WERI-Rb-1 (cell line): ENCODE measurements at places on chromosomes 1 and 21.

GRCh38 chr1:43853161-43853921, 80.3 kb upstream of the ARTN start:
- DNase-seq, result no peak

DNA sequence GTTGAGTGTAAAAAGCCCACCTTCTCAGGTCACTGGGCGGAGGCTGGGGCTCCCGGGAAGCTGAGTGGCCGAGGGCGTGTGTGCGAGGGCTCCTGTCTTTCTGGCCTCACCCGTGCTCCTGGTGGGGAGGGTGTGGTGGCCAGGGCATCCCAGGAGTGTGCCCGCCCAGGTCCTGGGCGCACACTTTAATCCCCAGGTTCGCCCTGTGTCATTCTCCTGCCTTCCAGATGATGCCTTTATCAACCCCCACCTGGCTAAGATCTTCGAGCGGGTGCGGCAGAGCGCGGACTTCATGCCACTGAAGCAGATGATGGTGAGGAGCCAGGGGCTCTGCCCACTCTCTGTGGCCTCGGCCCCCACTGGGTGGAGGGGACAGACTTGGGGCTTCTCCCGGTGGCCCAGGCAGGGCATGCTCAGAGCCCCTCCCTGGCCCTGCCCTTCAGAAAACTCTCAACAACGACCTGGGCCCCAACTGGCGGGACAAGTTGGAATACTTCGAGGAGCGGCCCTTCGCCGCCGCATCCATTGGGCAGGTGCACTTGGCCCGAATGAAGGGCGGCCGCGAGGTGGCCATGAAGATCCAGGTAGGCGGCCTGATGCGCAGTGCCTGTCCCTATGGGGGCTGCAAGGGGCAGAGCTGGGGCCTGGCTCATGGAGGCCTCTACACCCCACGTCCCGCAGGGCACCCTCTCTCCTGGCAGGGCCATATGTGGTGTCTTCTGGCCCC, 42.5 kb downstream of the COQ8A start:
- DNase-seq, result no peak

DNA sequence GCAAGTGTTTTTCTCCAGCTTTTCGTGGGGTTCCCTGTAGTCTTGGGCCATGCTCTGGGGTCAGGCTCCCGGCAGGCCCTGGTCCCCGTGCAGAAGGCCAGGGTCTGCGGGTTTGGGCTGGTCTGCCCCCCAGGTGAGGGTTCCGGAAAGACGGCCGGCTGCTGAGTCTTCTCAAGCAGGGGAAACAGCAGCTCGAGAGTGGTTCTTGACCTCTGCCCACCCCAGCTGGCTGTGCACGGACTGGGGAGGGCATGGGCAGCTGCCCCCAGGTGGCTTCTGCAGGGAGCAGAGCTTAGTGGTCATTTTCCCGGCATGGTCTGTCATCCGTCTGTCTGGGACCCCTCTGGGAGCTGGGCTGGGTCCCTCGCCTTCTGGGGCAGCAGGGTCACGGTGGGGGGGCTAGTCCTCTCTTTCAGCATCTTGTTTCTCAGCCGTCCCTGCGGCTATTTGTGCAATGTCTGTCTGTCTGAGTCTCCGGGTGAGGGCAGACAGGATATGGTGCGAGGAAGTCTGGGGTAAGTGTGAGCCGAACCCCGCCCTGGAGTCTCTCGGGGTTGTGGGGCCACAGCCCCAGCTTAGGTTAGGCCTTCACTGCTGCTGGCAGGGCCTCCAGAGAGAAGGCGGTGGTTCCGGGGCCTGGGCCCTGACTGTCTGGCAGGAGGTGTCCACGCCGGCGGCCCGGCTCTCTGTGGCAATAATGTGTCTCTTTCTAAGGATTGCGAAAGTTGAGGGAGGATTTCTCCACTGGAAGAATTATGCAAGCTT, 6.1 kb downstream of the SKI start:
- no peak for DNase-seq

- DNase-seq, result peak; percentile 62
Measured at GRCh38 chr21:36100971-36101641, 31.3 kb downstream of the CBR1 start.

GRCh38 chr1:53888681-53889080, 916 bp downstream of the YIPF1 start:
- no peak for DNase-seq

DNA sequence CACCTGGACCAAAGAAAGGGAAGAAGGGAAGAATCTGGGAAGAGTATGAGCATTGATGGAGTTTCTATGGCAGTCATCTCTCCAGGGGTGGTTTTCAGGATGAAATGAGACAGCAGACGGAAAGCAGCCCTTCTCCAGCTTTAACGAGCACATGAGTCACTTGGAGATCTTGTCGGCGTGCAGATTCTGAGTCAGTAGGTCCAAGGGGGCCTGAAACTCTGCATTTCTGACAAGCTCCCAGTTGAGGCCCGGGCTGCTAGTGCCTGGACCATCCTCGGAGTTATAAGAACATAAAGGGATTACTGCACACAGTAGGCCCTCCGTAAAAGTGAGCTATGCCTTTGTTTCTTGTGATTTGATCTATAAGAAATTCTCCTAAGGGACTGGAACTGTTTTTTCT, 17.6 kb downstream of the HSPG2 start:
- no peak for DNase-seq

GRCh38 chr1:16318555-16318954, 33.7 kb downstream of the FBXO42 start:
- no peak for DNase-seq

GRCh38 chr1:88228114-88228513, 456.0 kb upstream of the PKN2 start:
- DNase-seq, result peak; percentile 17

DNA sequence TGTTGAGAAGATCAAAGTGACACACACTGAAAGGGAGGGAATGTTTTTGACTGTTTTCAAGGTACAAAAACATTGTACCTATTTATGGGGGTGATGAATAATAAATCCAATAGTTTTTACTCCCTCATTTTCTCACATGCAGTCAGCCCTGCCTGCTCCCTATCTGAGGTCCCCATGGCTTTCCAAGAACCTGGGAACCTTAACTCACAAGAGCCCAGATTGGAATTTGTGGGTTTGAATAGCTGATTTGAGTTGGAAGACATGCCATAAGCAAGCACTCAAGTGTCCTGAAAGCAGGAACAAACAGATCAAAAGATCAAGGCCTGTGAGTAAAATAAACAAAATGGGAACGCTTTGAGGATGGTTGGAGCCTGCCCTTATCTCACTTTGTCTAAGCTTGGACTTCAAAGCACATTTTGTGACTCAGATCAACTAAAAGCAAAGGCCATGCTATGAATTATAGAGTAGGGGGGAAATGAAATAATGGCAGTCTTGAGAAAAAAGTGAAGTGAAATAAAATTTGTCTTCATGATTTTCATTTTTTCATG, 136.6 kb downstream of the LYPLAL1 start:
- no peak for DNase-seq

DNA sequence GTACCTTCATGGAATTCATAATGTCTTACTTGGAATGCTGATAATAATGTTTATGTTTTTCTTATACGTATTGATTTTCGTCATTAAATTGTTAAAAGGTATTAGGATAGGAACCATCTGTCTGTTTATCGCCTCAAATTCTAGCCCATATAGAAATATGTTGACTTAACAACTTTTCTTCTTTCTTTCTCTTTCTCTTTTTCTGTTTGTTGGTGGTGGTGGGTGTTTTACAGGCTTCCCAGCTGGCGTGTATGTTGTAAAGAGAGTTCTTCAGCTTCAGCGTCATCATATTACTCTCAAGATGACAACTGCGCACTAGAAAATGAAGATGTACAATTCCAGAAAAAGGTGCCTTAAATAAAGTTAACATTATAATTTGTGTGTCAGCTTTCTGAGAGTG, 18.3 kb downstream of the SUCO start:
- no peak for DNase-seq

DNA sequence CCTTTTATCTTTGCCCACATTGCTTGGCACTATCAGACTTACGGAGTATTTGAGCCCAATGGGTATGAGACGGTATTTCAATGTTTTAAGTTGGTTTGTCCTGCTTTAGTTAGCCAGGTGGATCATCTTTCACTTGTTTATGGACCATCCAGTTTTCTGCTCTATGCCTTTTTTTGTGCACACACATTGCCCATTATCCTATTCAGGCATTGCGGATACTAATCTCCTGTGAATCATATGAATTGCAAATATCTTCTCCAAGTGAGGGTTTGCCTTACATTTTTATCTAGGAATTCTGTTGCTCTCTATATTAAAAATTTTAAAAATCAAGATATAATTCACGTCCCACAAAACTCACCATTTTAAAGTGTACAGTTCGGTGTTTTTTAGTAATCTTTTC, 14.0 kb downstream of the CYYR1 start:
- DNase-seq, result no peak

DNA sequence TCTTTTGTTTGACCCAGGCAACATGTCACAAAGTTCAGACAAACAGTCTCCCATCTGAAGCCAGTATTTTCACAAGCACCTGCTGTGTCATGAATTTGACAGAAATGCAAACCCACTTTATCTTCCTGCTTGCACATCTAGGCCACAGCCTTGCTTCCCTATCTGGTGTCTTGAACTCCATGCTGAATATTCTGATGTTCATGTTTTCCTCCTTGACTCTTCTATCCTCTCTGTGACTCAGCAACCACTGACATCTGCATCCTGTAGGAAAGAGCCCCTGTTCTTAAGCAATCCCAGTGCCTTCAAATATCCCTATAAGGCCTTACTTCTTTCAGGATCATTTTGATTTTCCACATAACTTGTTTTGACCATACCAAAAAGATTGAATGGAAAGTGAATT, 6.5 kb downstream of the CD55 start:
- DNase-seq, result no peak

- DNase-seq, result no peak
Measured at GRCh38 chr1:236581528-236581927, 22.8 kb downstream of the HEATR1 start.

DNA sequence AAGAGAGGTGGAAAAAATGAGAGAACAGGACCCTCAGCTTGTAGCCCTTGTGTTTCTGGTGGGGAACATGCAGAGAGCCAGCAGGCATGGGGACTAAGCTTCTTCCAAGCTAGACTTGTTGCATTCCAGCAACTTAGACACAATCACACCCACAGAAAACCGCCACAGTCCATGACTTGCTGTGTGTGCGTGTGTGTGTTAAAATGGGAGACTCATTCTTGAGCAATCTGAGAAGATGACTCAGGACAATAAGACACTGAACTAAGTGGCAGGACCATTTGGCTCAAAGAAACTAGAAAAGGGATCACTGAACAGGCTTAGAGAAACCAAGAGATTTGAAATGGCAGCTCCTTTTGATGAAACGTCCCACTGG, 78.0 kb downstream of the HLX start:
- no peak for DNase-seq

GRCh38 chr1:78892260-78892840, 114.2 kb downstream of the ADGRL4 start:
- DNase-seq, result no peak

- DNase-seq, result no peak
Measured at GRCh38 chr21:33425825-33426224, 22.6 kb downstream of the IFNGR2 start.

- peak; percentile 62 for DNase-seq
Measured at GRCh38 chr1:19737104-19737825, 62.5 kb downstream of the TMCO4 start.

- DNase-seq, result no peak
Measured at GRCh38 chr1:177309880-177310279, 139.1 kb downstream of the BRINP2 start.

DNA sequence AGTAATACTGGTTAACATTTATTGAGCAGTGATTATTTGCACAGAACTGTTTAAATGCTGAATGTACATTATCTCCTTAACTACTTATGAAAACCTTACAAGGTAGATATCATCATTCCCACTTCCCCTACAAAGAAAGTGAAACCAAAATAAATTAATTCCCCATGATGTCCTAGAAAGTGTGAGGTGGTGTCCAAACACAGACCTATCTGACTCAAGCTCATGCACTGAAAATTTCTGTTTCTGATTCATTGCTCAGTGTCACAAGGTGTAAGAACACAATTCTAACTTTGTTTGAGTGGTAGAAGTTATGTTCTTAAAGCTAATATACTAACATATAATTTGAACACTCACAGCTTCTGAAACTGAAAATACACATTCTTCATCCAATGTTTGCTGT, 178.7 kb downstream of the MRPL39 start:
- DNase-seq, result no peak

DNA sequence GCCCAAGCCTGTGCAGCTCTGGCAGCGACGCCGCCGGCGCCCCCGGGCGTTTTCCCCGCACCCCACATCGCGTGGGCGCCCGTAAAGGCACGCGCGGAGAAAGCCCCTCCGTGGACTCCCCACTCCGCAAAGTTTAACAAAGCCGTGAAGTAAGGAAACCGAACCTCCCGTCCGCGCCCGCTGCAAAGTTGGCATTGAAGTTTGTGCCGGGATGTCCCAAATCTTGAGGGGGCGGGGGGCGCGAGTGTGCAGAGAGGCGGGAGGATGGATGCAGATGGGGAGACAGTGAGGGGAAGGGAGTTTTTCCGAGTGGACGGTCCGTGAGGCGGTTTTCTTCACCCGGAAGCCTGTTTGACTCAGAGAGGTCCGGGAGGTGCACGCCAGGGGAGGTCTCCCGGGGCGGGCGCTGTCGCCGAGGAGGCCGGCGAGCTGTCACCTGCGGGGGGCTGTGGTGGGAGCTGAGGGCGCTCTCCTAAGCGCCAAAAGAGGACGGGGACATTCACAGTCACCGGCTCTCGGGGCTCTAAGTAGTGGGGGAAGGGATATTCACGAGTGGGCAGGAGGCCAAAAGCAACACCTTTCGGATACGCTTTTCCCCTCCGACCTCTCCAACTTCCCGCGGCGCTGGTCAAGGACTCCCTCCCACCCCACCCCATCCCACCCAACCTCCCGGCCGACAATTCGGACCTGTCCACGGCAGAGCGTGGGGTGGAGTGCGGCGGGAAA, 1.3 kb downstream of the WLS start:
- peak; percentile 14 for DNase-seq

DNA sequence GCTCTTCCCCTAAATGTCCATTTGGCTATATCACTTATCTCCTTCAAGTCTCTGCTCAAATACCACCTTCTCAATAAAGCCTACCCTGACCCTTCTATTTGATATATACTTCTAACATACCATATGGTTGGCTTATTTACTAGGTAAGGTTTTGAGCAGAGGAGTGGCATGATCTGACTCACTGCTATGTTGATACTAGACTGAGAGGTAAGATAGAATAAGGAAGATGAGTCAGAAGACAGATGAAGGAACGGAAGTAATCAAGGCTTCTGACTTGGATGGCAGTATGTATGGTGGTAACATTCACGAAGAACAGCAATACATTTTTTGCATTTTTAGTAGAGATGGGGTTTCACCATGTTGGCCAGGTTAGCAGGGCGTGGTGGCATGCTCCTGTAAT, 4.8 kb upstream of the HRNR start:
- DNase-seq, result no peak

DNA sequence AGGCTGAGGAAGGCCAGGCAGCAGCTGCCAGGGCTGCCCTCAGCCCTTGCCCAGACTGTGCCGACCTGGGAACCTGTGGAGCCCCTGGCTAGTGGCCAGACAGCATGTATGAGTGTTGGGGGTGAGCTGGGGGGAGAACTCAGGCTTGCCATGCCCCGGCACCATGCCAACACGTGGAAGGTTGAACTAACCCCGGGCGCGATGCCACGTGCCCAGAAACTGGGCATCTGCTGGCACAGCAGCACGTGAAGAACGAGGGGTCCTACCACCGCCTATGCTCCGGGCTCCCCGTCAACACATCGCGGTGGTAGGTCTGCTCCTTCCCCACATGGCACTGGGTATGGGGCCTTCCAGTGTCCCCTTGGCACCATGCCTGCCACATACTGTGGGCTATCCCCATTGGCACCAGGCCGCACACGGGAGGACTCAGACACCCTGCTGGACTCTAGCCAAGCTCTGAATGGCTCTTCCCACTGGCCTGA, 68.7 kb downstream of the CASZ1 start:
- DNase-seq, result no peak

- DNase-seq, result no peak
Measured at GRCh38 chr1:154609398-154610380, 1.7 kb upstream of the ADAR start.

GRCh38 chr1:76591461-76591860, 275.8 kb upstream of the ST6GALNAC5 start:
- DNase-seq, result no peak
